ENCODE measurements at places on chromosomes 4 and X.

DNA sequence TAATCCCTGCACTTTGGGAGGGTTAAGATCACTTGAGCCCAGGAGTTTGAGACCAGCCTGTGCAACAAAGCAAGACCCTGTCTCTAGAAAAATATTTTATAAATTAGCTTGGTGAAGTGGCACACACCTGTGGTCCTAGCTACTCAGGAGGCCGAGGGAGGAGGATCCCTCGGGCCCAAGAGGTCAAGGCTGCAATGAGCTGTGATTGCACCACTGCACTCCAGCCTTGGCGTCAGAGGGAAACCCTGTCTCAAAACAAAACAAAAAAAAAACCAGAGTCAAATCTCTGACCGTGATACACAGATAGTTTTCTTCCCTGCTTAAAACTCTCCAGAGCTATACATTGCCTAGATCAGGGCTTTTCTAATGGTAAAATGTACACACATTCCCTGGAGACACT, 53.5 kb downstream of the CHST7 start:
- no peak for DNase-seq

- no peak for DNase-seq
These were observed 319.5 kb upstream of the NOCT start for GRCh38 chr4:138696058-138696457.

DNA sequence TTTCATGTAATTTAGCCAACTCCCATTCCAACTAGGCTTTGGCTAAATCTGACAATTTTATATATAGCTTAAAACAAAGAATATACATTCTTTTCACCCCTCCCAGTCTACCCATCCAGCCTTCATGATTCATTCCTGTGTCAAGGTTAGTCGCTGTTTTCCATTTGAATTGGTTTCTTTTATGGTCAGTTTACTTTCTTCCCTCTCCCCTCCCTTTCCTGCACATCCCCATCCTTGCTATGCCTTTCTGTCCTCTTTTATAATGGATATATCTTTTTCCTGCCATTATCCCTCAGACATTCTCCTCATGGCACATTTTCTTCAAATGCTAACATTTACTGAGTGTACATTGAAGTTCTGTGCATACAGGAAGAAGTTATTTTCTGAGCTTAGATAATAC, 4.7 kb downstream of the ZXDB start:
- no peak for DNase-seq

- no peak for DNase-seq
These were observed 51.7 kb downstream of the HAND2 start for GRCh38 chr4:173478201-173478912.

DNA sequence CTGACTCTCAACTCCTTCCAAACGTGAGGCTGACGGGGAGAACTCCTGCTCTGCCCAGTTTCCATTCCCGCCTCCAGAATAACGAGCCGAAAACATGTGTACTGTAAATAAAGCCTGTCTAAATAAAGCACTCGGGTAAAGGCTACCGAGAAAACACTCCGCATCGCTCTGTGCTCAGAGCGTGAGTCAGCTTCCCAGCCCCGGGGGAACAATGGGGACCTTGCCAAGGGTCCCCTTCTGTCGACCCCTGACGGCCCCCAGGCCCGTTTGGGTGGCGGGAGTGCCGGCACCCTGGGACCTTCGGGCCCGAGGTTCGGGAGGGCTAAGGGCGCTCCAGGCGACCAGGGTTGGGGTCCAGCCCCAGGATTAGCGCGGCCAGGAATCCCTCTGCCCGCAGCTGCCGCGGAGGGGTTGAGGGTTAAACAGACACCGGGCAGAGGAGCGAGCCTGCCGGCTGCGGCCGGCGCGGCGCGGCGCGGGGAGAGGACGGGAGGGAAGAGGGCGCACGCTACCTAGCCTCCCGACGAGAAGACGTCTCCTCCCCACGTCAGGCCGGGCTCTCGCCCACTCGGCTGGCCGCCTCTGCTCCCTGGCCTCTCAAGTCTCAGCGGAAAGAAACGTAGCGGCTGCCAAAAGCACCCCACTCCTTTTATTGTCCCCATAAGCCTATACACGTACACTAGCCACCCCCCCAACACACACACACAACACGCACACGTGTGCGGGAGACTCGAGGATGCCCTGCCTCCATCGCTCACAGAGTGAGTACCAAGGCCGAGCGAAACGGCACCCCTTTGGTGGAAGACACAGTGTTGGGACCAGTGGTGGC, 85.5 kb downstream of the BCOR start:
- DNase-seq = peak; percentile 60

DNA sequence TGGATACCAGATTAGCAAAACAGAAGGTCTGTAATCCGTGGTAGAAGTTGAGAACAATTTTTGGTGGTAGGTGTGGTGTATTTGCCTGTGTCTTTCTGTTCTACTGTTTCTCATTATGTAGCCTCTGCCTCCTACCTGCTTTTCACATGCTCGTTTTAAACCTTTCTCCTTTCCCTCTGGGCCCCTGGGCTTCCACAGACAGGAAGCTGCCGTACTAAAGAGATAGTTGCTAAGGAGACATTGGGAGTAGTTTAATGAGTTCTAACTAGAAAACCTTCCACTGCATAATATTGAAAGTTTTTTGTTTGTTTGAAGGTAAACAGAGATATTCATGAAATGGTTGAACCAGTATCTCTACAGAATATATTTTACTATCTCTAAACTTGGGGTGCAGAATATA, 107.8 kb downstream of the STOX2 start:
- DNase-seq = no peak

DNA sequence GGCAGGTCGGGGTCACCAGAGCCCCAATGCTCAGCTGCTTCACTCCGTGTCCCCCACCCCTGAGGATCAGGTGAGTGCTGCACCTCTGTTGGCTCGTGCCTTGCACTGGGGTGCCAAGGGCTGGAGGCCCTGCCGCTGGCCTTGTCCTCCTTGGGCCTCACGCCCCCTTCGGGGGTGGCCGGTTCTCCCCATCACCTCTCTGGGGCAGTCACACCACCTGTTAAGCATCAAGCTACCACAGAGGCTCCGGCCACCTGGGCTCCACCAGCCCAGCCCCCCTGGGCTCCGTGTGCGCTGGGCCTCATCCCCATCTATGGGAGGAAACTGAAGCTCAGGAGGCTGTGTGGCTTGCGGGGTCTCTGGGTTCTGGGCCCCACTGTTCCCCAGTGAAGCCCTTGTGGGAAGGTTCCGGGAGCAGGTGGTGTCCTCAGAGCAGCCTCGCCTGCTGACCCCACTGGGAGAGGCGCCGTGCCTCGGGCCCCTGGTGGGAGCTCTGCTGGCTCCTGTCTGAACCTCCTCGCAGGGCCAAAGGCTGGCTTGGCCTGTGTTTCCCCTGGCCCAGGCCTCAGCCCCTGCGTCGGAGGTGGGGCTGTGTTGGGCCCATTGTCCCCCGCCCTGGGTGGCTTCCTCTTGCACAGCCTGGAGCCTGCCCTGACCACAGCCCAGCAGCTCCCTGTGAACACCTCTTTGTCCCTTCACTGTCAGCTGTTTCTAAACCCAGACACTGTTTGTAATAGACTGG, 30.8 kb downstream of the DOK7 start:
- DNase-seq = no peak

GRCh38 chr4:73606465-73606974, 13.7 kb downstream of the RASSF6 start:
- DNase-seq = no peak

GRCh38 chrX:2670978-2671377, 20.1 kb upstream of the CD99 start:
- no peak for DNase-seq

- DNase-seq = no peak
These were observed 67.4 kb downstream of the DMP1 start for GRCh38 chr4:87717276-87718031.

GRCh38 chr4:6914448-6914847, 4.8 kb downstream of the TBC1D14 start:
- no peak for DNase-seq

DNA sequence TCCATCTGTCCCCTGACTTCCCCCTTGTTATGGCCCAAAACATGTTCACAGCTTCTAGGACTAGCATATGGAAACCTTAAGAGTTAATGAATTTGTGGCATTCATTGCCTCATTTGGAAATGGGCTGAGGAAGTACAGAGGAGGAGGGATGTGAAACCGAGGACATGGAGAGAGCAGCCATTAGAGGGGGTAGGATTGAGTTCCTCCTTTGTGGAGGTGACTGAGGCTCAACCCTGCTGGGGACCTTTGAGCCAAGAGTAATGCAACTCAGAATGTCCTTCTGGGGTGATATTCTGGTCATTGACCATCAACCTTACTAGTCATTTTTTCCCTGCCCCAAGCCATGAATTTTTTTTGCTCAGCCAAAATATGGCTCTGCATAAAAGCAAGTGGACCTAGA, 109.4 kb downstream of the ZNF518B start:
- DNase-seq = no peak

DNA sequence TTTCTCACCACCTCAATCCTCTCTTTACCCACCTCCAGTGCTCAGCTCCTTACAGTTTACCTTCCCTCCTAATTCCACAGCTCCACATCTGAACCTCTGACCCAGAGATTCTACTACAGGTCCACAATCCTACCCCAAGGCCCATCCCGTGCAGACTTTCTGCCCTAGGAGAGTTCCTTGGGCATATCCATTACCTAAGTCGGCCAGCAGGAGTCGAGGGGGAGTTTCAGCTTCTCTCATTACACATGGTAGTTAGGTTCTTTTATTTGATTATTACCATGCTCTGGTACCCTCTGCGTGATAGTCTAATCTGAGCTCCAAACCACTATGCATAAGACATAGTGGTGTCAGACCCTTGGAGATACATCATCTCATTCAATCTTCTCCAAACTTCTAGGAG, 117.9 kb downstream of the SH3RF1 start:
- no peak for DNase-seq

DNA sequence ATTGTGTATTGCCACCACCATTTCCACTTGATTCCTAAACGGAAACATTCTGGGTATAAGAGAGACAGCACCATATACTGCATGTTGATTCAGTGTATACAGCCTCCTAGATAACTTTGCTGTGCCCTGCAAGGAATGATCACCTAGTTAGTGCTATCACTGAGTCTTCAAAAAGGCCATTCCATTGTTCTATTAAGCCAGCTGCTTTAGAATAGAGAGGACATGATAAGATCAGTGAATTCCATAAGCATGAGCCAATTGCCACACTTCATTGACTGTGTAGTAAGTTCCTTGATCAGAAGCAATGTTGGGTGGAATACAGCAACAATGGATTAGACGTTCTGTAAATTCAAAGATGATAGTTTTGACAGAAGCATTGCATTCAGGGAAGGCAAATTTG, 1047.3 kb downstream of the PCDH18 start:
- DNase-seq = no peak

GRCh38 chr4:150708004-150708403, 126.1 kb downstream of the MAB21L2 start:
- DNase-seq = no peak

DNA sequence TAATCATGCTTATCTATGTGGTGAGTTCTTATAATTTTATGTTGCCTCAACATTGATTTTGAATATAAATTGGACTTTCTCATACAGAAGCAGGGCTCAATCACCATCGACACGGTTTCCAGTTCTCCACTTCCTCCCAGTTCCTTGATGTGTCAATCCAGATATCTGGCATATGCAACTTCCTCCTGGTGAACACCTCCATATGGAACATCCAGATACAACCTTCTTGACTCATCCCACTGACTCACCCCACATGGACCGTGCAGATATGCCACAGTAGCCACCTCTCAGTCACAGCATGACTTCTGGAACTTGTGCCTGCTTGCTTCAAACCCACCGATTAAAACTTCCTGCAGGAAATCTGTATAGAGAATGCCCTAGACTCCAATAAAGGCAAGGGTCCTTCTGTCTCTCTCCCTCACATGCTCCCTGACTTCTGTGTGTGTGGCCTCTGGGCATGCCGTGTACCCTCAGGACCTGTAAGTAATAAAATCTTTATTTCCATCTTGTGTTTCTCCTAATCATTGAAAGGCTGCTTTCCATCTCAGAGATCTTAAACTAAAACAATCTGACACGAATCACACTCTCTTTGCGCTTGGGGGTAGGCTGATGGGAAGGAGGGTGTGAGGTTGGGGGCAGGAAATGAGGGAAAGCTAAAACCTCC, 67.0 kb downstream of the HTRA3 start:
- DNase-seq = no peak

DNA sequence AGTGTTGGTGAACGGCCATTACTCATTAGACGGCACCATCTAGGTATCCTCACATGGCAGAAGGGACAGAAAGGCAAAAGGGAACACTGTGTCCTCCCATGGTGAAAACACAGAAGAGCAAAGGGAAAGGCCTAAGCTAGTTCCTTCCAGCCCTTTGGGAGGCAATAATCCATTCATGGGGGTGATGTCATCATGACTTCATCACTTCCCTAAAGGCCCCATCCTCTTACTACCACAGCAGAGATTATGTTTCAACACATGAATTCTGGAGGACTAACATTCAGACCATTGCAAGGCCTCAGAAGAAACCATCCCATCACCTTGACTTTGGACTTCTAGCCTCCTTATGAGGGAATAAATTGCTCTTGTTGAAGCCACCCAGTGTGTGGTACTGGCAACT, 238.2 kb downstream of the MGST2 start:
- DNase-seq = no peak

- DNase-seq = no peak
These were observed 297.9 kb upstream of the FAT4 start for GRCh38 chr4:125016892-125017299.

DNA sequence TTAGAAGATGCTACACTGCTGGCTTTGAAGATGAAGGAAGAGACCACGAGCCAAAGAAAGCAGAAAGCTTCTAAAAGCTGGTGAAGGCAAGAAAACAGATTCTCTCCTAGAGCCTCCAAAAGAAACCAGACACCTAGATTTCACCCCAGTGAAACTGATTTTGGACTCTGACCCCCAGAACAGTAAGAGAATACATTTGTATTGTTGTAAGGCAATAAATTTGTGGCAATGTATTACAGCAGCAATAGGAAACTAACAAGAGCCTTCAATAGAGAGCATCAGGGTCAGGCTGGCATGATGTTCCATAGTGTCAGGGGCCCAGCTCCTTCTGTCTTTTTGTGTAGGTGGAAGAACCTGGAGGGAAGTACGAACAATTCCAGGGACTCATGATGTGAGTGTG, 6.0 kb upstream of the TEC start:
- DNase-seq = no peak

DNA sequence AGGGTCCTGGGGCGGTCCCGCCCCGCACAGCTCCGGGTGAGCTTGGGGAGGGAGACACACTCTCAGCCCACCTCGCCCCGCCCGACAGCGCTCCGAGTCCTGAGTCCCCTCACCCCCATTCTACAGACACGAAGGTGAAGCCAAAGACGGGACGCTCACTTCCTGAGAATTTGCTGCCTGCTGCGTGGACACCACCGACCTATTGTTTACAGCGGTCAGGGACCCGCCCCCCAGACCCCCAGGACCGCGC, 796 bp upstream of the ZNF141 start:
- no peak for DNase-seq

DNA sequence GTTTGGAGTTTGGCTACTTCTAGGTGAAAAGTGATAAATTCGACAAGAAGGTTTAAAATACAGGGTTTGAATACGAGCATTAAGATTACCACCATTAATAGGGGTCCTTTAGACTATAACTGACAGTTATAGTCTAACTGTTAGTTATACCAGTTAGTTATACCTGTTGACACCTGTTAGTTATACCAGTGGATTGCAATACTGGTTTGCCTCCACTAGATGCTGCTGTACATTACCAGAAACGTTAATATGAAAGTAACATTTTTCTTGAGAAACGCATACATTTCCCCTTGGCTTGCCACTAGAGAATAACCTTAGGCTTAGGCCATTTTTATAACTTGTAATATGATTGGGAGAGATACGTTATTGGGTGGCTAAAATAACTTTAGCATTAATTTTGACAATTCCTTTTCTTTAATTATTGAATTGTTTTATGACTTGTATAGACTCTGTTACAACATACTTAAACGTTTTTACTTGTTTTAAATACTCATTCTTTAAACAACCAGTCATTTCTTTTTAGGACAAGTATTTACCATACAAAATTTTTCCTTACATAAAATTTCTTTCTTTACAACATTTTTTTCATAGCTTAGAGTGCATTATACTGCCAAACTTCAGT, 911.2 kb downstream of the FSTL5 start:
- DNase-seq = no peak
